Sciatic nerve (tissue), 2 donors: ENCODE measurements at places on chromosomes 6 and 20. TPM values are rescaled to one million over a fixed set of nuclear protein-coding genes. Genes with fewer than 3 reads are reported as not detected.

Gene NKAPL
- total RNA-seq = 2.9 TPM

DNA sequence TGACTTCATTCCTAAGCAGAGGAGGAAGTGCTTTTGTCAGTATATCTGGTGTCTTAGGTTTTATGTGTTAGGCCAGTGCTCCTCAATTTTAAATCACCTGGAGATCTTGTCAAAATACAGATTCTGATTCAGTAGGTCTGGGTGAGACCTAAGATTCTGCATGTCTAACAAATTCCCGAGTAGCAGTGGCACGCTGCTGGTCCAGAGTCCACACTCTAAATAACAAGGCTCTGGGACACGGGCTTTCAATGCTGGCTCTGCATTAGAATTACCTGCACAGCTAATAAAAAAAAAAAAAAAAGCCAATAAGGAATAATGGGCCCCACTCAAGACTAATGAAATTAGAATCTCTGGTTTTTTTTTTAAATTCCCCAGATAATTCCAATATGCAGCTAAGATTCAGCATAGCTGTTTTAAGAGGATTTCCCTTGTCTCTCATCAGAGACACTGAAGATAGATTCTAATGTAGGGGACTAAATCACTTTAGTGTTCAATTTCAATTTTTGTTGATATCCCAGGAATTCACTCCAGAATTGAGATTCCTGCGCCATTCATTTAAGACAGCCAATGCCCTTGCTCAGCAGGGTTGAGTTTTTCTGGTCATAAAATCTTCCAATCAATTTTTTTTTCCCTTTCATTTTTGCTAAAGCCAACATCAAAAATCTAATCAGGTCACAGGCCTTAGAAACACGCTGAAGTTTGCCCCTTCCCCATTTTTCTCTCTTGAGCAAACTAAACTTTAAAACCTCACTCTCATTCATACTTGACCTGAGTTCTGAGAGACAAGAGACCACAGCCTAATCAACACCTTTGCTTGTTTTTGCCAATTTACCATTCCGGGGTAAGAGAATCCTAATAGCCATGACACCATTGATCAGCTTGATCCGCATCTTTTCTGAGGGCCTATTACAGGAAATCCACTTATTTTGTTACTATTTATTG lies 2.4 kb downstream of the TDP2 start:
- DNase-seq = no peak

DNA sequence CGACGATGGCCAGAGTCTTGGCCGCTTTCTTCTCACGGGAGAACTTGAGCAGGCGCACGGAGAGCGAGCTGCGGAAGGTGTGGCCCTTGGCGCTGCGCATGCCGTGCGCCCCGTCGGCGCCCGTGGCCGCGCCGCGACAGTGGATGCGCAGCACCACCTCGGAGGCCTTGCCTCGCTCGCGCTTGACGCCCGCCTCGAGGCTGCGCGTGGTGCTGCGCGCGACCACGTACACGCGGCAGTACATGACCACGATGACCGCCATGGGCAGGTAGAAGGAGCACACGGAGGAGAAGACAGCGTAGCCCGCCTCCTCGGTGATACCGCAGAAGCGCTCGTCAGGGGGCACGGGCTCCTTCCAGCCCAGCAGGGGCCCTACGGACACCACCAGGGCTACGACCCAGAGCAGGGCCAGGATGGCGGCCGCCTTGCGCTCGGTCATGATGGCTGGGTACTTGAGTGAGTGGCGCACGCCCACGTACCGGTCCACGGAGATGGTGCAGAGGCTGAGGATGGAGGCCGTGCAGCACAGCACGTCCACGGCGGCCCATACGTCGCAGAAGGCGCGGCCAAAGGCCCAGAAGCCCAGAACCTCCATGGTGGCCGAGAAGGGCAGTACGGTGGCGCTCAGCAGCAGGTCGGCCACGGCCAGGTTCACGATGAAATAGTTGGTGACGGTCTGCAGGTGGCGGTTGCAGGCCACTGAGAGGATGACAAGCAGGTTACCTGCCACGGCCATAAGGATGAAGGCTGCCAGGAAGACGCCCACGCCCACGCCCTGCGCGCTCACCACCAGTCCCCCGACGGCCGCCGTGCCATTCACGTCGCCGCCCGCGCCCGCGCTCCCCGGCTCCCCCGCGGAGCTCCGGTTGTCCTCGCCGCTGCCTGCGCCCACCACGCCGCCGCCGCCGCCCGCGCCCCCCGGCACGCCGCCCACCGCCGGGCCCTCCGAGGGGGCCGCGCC lies 232.8 kb upstream of the RNF24 start:
- DNase-seq = no peak

- no peak for DNase-seq
These were observed 24.5 kb downstream of the YTHDF1 start for GRCh38 chr20:63191400-63191799.

GRCh38 chr20:50286609-50287008 lies 96.0 kb downstream of the CEBPB start:
- DNase-seq = peak; percentile 87

GRCh38 chr6:128491610-128492206 lies 28.7 kb downstream of the PTPRK start:
- no peak for DNase-seq

DNA sequence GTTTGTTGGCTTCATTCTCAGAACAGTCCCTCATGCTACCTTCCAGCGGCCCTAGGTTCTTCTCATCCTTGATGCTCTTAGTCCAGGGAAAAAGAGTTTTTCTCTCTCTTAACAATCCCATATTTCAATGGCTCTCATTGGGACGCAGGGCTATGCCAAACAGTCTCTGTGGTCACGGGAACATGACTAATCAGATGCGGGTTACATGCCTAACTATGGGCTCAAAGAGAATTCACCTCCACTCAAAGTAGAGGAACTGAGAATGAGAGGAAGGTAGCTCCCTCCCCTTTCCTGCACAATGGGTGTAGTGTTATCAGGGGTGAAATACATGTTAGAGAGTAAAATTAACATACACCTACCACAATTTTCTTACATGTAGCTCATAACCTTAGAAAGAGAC lies 18.1 kb upstream of the ATRN start:
- DNase-seq = no peak

DNA sequence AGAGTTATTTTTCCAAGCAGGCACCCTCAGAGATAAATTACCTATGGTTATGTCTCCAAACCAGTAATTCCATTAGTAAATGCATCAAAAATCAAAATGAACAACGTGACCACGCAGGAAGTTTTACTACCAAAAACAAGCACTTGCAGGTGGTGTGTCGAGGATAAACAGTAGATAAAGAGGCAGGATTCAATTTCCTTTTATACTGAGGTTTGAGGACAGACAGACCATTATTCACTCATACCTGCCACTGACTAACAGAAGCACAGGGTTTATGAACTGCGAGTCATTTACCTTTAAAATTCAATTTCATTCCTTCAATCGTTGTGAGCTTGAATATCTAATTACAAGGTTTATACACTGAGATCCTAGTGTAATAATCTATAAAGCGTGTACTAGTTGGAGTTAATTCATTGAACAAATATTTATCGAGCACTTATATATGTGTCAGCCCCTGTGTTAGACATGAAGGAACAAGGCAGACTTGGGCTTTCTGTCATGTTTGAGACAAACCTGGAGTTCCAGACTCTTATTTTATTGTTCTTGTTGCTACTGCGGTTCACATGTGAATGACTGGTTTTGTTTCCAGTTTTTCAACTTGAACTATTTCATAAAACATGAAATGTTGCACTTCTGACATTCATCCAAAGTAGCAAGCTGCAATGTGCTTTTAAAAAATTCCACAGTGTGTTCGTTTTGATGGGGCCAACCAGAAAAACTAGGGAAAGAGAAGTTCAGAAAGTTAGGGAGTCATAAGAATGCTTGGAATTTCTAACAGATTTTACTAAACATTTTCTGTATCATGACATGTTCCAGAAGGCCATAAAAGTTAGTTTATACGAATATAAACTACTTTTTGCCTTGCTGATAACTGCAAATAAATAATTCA lies 205.6 kb downstream of the UST start:
- no peak for DNase-seq

DNA sequence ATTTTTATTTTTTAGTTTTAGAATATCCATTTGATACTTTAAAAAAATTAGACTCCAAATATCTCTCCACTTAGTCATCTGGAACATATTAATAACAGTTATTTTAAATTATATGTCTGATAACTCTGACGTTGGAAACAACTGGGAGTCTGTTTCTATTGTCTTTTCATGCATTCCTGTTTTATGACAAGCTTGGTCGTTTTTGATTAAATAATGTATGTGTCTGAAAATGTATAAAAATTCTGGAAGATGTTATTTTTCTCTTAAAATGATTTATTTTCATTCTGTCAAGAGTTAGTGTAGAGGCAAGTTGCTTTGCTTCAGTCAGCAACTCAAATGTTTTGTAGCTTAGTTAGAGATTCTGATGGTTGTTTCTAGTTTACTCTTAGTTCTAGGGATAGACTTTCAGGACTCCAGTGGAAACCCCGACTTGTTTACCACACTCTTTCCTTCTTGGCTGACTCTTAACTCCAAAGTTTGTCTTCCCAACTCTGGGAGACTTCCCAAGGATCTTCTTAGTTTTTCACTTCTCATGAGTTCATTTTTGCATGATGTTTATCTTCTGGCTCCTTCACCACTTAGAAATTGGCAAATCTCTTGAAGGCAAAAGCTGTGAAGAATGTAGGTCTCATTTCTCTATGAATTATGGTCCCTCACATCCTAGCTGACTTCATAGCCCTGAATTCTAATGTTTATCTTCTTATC lies 190.9 kb downstream of the LAMA2 start:
- DNase-seq = no peak

- no peak for DNase-seq
These were observed 243.7 kb downstream of the TFAP2C start for GRCh38 chr20:56872620-56873458.

Gene GNMT
- total RNA-seq = 1.8 TPM

Gene CALHM4
- not detected for total RNA-seq

DNA sequence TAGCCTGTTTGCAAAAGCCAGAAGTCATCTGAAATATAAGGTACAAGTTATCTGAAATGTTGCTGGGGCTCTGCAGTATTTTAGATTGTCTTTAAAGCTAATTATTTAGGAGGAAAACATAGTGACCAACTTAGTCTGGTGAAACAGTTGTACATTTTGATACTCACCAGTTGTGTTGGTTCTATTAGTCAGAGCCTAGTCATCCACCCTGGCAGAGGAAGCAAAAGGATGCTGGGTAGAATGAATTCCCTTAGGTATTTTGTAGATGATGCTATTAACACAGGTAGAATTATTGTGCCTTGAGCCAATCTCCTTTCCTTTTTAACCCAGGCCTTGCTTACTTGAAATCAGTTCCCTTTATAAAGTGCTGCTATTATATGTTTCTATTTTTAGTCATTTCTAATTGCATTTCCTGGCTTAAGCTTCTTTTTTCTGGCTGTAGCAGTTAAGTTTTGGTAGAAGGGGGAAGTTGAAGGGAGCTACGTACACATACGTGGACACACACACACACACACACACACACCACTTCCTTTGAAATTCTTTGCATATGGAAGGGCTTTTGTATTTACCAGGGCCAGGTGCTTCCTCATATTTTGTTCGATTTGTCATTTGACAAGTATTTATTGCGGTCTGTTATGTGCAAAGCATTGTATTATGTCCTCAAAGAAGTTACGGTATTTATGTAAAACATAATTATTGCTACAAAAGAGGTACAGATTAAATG lies 82.4 kb downstream of the RTN4IP1 start:
- DNase-seq = no peak

Gene ZBTB46
- total RNA-seq = 30.2 TPM

DNA sequence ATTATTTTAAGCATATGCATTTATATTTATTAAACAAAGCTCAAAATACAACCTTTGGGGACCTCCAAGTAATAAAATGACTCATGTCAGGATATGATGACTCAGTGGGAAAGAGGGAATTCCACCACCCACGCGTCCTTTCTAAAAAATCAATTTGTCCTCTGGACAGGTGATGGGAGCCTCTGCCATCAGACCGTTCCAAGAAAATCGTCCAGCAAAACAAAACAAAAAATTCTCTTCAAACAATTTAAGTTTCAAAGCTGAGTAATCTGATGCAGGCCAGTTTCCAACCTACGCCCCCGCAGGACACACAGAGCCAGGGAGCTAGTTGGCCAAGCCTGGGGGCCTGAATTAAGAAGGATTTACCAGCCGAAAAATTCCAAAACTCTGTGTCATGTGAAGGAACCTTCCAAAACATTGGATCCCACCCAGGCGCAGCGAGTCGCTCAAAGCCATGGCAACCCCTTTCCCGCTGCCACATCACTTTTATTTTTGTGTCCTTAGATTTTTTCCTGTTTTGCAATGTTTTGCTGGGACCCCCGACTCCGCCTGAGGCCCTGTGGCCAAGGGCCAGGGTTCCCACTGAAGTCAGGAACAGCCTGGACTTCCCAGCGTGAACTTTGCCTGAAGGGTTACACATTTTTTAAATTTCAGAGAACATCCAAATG lies 95.3 kb downstream of the NFATC2 start:
- DNase-seq = peak; percentile 79

Gene ZFP57
- total RNA-seq = not detected

DNA sequence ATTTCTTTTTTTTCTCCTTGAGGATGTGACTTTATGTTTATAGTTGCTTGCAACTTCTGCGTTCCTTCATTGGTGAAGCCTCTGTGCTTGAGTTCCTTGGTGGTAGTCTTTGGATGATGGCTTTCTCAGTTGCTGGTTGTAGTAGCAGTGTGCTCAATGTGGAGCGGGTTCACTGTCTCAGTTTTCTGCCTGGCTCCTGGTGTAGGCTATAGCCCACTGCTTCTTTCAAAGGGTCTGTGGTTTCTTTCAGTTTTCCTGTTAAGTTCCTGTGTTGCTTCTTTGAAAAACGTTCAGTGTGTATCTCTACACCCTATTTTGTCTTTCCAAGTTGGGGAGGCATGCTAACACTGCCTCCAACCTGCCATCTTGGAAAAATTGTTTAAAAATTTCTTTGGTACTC lies 33.9 kb upstream of the ZBTB24 start:
- DNase-seq = no peak

Gene FRMD1
- 25.5 TPM for total RNA-seq
